ENCODE measurements at places on chromosomes 5 and 9.

GRCh38 chr5:15116996-15117395, 245.4 kb upstream of the ANKH start:
- no peak for DNase-seq

GRCh38 chr9:136685790-136686533, 1.3 kb downstream of the AGPAT2 start:
- no peak for DNase-seq

DNA sequence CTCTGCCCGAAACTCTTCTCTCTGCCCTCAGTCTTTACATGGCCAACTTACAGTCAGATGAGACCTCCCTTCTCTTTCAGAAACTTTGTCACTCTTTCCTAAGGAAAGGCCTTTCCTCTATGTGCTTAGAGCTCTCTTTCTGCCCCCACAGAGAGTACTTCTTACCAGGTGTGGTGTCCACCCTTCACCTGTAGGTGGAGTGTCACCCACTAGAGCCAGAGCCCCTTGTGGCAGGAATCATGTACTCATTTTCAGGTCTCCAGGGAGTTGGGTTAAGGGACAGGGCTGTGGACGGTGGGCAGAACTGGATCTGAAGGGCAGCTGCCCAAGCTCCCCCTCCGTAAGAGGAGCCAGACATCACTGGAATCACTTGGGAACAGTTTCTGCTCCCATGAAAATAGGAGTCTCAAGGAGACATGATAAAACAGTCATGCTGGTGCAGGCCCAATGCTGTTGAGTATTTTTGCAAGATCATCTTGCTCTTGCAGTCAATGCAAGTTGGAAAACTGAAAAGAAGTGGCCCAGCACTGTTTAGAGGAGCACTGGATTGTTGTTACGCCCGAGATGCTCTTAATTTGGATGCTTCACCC, 436.7 kb downstream of the ZSWIM6 start:
- DNase-seq = no peak

GRCh38 chr9:126307322-126308061, 19.1 kb upstream of the MVB12B start:
- DNase-seq = no peak

DNA sequence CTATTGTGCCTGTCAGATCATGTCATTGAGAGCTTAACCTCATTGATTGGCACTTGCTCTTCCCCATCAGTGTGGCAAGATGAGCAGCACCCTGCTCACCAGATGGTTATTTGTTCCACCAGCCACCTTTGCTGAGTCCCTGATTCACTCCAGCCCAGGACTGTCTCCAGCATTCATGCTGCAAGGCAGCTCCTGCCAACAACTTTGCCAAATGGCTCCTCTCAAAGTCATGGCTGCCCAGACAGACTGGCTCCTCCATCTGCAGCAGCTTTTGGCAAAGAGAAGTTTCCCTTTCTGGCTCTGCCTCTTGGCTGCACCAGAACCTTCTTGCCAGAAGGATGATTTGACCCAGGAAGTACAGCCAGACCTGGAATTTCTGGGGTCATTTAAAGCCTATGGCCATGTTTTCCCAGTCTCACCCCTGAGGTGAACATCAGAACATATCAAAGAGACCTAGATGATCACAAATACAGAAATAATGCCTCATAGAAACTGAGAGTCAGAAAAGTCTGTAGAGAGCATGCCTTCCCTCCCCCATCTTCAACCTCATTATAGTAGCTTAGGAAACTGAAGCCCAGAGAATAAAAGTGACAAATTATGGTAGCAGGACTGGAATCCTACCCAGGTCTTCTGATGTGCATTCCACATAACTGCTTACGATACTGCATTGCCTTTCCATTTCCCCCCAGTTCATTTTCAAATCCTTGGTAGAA, 10.4 kb downstream of the PPP2R2B start:
- no peak for DNase-seq

- no peak for DNase-seq
Measured at GRCh38 chr5:88778736-88779135, 104.2 kb downstream of the MEF2C start.

GRCh38 chr9:126063326-126063725, 263.3 kb upstream of the MVB12B start:
- DNase-seq = no peak

DNA sequence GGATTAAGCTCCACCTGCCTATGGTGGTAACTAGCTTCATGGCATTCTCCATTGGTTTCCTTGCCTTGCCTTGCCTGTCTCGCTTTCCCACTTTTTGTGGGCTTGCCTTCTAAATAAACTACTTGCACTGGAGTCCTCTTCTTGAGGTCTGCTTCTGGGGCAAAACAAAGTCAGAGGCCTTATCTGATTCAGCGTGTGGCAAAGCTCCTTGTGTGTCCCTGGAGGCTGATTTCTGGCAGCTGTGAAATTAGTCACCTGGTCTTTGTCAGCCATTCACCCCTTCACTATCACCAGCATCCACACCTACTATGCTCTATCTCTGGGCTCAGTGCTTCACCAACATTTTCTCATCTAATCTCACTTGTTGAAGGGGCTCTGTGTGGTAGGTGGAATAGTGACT, 176.2 kb downstream of the SEC61B start:
- DNase-seq = no peak

DNA sequence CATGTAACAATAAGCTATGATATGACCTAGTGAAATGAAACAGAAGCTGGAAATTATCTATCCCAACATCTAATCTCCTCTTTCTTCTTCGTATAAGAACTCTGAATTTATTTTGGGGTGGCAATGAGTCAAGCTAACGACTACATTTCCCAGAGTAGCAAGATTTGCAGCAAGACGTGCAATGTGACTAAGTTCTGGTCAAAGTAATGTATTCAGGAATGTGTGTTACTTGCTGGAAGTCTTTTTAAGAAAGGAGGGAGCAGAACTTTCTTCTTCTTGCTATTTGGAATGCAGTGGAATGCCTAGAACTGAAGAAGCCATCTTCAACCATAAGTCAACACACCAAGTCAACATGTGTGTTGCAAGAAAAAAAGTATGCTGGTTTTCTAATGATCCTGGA, 406.6 kb upstream of the MEF2C start:
- no peak for DNase-seq

GRCh38 chr9:88307136-88307535, 81.1 kb upstream of the SPIN1 start:
- no peak for DNase-seq

- peak; percentile 45 for DNase-seq
Measured at GRCh38 chr9:21465859-21466518, 16.1 kb downstream of the IFNE start.

DNA sequence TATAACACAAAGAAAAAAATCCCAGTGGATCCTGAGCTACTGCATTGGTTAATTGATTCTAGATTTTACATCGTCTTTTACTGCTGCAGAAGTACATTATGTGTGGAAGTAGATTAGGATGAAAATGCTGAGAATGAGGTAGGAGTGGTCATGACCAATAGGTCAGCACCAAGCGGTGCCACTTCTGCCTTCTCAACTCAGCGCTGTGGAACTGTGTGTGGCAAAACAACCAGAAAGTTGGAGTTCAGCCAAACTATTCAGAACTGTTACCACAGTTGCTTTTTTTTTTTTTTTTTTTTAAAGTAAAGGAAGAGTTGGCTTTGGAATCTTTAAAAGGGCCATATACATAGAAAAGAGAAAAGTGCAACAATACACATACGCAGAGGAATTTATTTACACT, 24.2 kb downstream of the POU5F2 start:
- no peak for DNase-seq

DNA sequence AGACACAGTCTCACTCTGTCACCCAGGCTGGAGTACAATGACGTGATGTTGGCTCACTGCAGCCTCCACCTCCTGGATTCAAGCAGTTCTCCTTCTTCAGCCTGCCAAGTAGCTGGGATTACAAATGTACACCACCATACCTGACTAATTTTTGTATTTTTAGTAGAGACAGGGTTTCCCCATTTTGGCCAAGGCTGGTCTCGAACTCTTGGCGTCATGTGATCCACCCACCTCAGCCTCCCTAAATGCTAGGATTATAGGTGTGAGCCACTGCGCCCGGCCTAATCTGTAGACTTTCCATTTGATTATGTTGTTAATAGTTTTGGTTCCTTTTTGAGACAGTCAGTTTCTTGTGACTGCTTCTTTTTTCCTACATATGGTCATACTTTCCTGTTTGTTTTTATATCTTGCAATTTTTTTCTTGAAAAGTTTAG, 31.0 kb downstream of the MTREX start:
- DNase-seq = no peak

DNA sequence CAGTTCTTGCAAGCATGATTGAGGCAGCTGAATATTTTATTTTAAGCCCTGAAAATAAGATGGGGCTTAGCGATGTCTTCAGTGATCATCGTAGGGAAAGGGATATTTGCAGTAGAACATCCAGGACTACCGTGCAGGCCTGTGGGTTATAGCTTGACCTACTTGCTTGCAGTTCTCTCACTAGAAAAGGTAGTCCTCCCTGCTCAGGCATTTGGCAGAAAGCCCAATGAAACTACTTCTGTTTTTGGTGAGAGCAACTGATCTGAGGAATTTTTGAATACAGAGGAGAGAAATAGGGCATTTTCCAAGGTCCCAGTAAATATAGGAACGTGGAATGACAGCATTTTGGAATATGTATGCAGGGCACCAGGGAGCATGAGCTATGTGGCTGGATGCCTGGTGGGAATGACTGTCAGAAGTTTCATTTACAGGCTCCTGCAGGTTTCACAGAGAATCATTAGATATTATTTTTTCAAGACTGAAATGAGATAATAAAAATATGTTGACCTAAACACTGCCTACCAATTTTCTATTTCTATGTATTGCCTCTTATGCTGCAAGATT, 417.9 kb upstream of the ACTBL2 start:
- no peak for DNase-seq

- DNase-seq = no peak
Measured at GRCh38 chr5:170426149-170426767, 37.1 kb upstream of the KCNMB1 start.

DNA sequence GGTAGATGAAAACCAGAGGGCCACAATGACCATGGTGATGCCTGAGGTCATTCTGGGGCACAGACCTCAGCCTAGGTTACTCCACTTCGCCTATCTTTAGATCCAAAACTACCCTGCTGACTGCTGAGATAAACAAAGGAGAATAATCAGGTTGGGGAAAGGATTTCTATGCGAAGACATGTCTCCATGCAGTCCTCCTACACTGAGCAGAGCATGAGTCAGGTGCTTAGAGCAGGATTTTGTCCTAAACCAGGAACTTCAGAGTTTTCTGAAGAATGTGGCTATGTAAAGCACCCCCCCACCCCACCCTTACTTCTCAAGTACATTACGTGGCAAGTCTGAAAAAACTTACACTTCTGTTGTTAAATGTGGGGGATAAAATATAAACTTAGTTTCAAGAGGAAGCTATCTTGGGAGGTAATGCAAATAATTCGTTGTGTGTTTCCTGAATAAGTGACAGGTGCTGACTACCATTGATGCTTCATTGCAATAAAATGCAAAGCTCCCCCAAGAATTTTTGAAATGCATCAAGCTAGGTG, 19.4 kb downstream of the PDCD1LG2 start:
- no peak for DNase-seq

DNA sequence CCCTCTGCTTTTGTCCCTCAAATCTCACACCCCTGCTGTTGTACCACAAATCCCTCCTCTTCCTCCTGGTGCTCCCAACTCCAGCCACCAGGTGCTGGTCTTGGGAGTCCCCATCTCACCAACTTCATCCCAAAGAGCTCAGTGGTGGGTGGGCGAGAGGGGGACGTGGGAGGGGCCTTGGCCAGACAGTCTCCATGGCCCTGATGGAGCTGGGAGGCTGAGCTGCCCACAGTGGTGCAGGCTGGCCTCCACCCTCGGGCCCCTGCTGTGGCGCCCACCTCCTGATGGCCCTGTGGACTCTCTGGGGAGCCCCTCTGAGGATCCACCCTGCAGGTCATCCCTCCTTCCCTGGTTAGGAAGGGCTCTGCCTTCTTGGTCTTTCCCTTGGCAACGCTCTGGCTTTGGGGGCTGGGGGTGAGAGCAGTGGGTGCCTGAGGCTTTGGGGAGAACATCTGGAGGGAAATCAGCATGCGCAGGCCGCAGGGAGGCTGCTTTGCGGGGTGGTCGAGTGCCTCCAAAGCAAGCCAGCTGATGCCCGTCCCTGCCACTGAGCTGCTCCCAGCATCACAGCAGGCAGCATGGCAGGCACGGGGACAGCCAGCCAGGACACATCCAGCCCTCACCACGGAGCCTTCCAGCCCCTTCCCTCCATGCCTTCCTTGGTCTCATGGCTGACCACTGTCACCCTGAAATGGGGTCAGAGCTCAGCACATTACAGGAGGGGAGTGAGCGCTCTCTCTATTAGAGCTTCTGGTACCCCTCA, 7.6 kb upstream of the FAM163B start:
- DNase-seq = no peak

GRCh38 chr5:173807181-173807655, 80.9 kb upstream of the CPEB4 start:
- DNase-seq = no peak

DNA sequence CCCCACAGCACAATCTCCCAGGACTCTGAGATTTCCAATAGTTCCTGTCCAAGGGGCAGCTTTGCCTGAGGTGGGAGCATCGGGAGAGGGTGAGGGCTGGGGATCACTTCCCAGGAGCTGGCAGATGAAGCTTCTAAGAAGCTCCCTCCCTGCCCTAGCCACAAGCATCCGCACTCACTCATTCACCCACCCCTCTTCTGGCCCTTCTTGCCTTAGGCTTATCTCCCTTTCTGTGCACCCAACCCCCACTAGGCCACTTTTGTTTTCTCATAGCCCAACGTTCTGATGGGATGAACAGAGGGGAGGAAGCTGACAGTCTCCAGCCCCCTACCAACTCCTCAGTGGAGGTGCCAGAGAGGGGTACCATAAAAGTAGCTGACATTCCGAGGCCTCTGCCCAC, 3.7 kb upstream of the PCDH1 start:
- DNase-seq = no peak

GRCh38 chr5:113162770-113163169, 186.2 kb downstream of the DCP2 start:
- DNase-seq = no peak

DNA sequence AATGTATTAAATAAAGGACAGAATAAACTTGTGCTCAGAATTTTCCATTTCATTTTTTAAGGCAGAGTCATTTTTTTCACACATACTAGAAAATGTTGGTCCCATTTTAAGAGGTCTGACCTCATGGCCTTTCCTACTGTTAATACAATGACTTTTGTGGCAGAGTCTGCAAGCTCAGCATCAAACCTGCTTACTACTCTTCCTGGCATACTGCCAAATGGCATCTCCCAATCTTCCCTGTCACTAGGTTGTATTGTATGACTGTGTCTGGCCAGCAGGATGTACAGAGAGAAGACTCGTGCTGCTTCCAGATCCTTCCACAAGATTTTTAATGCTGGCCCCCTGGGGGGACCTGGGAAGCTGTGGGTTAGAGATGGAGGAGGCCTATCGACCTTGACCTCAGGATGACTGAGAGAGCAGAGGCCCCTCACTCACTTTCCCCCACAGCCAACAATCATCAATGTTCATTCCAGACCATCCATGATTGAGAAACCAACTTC, 64.7 kb downstream of the BARX1 start:
- DNase-seq = no peak

- DNase-seq = no peak
Measured at GRCh38 chr5:145975361-145976066, 39.1 kb downstream of the SH3RF2 start.

GRCh38 chr5:148794275-148794674, 32.1 kb upstream of the ADRB2 start:
- DNase-seq = no peak

All from CD4-positive, alpha-beta T cell treated with Interleukin-6 at 100 ng/mL for 8 hours (primary cell).